ENCODE measurements at places on chromosomes 7 and 10.

DNA sequence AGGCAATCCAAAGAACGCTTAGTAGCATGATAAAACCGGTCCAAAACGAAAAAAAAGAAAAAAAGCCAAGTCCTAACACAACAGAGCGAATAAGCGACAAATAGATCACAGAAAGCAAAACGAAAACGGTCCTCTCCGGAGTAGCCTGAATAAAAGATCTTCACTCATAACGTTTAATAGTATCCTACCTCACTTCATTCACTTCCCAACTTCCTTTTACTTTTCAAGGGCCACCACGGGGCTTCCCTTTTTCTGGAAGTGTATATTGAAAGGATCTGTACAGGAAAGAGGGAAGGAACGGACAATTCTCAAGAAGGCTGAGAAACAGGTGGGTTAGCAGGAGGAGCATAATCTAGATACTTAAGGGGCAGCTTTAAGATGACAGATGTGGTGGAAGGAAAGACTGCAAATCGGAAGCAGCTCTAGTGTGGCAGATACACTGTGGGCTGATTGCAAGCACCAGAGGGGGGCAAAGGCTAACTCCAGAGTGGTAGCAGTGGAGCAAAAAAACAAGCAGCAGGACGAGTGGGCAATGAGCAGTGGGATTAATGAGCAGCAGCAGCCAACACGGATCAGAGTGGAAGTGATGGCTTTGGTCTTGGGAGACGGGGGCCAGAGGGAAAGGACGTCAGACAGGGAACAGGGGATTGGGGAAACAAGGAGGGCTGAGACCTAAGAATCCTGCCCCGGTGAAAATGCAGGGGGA lies 866 bp downstream of the CNOT4 start:
- no peak for DNase-seq

GRCh38 chr10:76779796-76780301 lies 857.8 kb downstream of the KCNMA1 start:
- DNase-seq, result peak; percentile 8

DNA sequence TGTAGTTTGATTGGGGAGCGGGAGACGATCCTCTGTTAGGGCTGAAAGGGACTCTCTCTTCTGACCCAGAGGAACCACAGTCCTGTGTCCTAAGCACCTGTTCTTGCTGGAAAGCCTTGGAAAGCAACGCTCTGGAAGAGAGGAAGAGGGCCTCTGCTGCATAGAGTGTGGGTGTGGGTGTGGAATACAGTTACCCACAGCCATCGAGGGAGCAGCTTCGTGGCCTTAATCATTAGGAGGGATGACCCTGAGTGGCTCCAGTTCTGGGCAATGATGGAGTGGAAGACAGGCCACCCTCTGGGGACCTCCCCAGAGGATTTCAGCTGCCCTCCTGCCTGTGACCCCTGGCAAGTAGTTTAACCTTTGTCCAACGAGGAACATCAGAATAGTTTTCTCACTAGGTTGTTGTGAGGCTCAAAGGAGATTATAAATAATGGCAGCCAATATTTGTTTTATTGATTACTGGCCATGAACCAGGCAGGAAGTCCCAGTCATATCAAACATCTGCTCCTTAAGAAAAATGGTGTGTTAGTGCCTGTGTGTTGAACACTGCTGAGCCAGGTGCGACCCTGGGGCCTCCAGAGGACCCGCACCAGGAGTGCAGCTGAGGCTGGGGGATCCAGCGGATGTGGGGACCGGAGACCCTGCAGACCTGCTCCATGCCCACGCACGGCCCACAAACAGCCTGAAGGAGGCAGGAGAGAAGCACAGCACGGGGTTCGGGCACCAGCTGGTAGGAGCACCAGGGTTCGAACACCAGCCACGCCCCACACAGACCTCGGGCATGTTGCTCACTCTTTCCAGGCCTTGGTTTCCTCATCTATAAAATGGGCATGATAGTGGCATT lies 35.6 kb downstream of the FAM241B start:
- DNase-seq, result no peak

- DNase-seq, result peak; percentile 2
These were observed 5.6 kb downstream of the GPR15LG start for GRCh38 chr10:84179059-84179710.

- DNase-seq, result no peak
These were observed 2.1 kb downstream of the CTBP2 start for GRCh38 chr10:125158275-125158600.
